ENCODE measurements at places on chromosomes 1 and 21. TPM values are rescaled to one million over a fixed set of nuclear protein-coding genes. Genes with fewer than 3 reads are reported as not detected.
A peak's percentile ranks its signal among the peaks of the same experiment; 100 is the strongest.

GRCh38 chr1:31704271-31705079 is 658 bp upstream of the COL16A1 start:
- no peak for DNase-seq

DNA sequence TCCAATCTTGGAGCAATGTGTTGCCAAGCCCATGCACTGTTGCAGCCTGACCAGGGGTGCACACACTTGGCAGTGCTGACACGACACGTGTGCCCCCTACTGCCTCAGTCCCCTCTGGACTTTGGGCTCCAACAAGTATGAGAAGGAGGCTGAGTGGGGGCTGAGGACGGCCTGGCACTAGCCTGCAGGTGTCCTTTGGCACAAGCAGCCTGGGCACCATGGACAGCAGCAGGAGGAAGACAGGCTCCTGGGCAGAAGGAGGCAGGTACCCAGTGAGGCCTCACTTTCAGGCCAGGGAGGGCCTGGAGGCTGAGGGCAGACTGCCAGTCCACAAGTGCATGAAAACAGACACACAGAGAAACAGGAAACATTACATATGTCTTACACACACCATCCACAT is 1702.9 kb upstream of the B3GALT2 start:
- no peak for DNase-seq

- DNase-seq, result no peak
Observed at GRCh38 chr1:72336776-72337175, 54.4 kb upstream of the NEGR1 start.

The ZFP69B gene
- total RNA-seq, result 3.3 TPM

- DNase-seq, result peak; percentile 41
Observed at GRCh38 chr21:15552914-15553494, 176.8 kb upstream of the USP25 start.

DNA sequence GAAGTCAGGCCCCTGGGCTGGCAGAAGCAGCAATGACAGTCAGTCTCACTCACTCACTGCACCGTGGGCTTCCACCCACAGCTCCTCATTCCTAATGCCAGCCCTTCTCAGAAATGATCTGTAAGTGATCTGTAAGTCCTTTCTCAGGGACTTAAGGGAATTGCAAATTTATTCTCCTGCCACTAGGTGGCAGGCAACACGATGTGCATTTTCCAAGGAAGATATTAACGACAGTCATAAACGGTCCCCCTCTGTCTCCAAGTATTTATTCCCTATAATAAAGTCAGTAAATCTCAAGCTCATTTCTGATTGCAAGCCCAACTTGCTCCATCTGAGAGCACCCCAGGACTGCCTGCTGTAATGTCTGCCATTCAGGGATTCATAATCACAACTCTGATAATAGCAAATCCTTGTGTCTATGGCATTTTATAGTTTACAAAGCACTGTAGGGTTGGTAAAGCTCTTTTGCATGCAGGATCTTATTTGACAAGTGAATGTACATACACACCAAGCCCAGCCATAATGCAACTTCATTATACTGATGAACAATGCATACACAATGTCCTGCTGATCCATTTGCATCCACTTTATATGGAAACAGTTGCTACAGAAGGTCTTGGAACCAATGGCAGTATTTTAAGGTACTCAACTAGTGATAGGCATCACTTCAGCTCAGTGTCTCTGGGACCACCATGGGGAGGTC is 380.5 kb upstream of the CAMK1G start:
- peak; percentile 73 for DNase-seq

The CCDC17 gene
- 0.48 TPM for total RNA-seq

The FBLIM1 gene
- total RNA-seq, result 0.77 TPM

DNA sequence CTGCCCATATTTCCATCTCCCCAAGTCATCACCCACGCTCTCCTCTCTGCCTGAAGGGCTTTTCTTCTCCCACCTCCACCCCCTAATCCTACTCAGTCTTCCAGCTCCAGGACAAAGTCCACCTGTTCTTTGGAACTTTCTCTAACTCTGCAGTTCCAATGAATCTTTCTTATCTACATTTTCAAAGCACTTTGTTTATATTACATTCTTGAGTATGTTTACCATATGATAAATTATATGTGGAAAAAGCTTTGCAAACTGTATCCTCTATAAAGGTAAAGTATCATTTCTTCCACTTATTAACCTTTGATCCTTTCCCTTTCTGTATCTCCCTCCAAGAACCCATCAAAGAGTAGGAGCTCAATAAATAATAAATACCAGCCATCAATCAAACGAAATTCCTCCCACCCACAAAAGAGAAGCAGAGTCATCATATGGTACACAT is 39.7 kb downstream of the TTC13 start:
- no peak for DNase-seq

The TRIM58 gene
- total RNA-seq, result 0.13 TPM

GRCh38 chr1:8357329-8358101 is 39.6 kb downstream of the SLC45A1 start:
- DNase-seq, result no peak

DNA sequence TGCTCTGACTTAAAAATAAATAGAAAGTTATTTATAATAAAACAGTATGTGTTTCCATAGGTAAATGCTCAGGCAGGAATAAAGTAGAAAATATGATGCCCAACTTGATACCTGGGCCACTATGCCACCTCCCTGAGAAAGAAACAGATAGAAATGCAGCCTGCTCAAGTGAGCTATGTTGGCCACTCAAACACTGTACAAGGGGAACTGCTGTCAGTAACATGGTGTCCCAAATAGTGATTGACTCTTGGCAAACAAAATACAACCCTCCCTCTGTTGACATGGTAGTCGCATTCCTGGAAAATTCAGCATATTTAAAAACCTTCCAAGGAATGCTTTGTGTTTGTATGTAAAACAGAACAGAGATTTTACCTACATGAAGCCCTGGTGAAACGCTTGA is 66.9 kb upstream of the KCNE2 start:
- no peak for DNase-seq

GRCh38 chr1:29499104-29499650 is 262.9 kb downstream of the PTPRU start:
- no peak for DNase-seq

The C8B gene
- not detected for total RNA-seq

The INTS3 gene
- 63.2 TPM for total RNA-seq

The S100A7 gene
- total RNA-seq, result not detected

DNA sequence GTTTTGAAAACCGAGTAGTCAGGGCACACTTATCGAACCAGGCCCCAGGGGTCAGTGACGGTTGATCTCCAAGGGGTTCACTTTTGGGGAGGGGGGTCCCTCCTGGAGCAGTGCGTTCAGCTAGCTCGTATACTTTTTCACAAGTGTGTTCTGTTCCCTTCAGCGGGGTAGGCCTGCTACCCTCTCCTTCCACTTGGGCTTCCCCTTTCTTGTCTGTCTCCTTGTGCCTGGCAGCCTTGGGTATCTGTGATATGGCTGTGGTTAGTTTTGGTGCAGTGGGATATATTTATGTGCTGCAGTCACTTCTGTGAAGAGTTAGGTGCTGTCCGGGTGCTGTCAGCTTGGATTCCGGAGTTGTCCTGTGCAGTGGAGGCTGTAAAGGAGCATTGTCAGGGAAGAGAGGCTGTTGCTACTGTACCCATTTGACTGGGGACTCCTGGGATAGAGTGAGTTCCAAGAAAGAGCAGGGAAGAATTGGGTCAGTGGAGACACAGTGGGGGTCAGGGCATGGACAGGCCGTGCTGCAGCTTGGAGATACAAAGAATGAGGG is 29.7 kb downstream of the ADARB1 start:
- DNase-seq, result no peak

DNA sequence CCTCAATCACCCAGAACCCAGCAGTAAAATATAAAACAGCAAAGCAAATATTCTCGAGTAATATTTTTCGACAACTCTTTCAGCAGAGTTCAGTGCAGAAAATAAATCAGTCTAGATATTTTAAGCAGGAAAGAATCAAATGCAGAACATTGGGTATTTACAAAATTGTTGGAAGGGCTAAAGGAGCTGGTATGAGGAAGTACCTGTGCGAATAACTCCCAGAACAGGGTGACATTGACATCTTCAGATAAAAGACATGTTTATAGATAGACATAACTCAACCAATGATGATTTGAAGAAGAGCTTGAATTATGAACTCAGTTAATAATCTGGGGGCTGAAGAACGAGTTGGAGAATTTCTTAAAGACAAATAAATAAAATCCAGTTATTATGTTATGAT is 6.4 kb downstream of the AXDND1 start:
- DNase-seq, result no peak

DNA sequence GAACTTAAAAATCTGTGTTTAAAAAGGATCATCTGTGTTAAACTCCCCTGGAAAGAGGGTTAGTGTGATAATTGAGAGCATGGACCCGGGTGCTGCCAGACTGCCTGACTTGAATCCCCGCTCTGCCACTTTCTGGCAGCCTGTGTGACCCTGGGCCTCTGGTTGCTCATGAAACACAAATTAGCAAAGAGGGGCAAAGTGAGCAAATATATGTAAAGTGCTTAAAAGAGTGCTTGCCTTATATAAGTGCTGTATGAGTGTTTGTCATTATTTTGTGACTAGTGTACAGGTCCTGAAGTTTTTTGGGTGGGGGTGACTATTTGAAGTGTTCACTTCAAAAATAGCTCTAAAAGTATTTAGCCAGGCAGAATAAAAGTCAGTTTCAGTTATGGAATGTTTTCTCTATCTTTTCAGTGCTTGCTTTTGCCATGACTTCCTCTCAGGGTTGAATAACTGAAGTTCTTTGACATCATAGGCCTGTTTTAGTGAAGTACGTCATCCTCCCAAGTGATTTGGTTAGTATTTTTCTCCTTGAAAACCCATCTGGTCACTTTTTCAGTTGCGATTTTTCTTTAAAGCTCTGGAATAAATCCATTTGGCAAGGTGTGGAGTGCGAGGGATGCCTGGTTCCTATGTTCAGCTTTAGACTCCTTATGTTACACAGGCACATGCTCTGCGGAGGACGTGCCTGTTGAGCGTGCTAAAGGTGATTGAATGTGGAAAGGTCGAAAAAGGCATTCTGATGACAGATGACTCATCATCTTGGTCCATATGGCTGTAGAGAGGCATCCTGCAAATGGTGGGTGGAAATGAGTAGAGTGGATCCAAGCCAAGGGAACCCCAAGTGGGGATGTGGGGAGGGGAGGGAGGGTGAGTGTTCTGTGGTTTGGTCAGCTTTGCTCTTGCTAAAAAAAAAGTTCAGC is 47.8 kb downstream of the AK4 start:
- no peak for DNase-seq

- DNase-seq, result no peak
Observed at GRCh38 chr1:239872626-239873025, 219.1 kb upstream of the FMN2 start.

DNA sequence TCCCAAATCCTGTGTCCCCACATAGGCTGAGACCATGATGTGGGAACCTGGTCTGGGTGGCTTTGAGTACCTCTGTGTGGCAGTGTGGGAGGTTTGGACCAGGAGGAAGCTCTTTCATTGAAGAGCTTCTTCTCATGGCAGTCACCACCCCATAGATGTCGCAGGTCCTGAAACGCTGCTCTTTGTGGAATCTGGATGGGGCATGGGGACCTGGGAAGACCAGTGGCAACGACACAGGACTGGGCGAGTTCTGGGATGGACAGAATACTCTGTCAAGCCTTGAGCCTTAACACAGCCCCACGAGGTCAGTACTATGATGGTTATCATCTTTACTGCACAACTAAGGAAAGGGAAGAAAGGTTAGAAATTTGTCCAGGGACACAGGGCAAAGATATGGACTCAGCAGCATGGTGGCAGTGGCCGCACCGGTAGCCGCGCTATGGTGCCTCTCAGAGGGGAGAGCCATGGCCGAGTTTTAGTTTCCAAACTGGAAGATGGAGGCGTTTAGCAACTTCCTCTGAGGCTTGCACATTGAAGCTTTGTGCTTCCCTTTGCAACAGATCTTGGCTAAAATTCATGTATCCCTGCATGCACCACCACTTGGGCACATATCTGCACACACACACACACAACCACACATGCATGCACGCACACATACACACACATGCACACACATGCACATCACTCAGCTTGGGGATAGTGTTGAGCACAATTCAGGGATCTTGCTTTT is 117.7 kb upstream of the C1orf174 start:
- no peak for DNase-seq

DNA sequence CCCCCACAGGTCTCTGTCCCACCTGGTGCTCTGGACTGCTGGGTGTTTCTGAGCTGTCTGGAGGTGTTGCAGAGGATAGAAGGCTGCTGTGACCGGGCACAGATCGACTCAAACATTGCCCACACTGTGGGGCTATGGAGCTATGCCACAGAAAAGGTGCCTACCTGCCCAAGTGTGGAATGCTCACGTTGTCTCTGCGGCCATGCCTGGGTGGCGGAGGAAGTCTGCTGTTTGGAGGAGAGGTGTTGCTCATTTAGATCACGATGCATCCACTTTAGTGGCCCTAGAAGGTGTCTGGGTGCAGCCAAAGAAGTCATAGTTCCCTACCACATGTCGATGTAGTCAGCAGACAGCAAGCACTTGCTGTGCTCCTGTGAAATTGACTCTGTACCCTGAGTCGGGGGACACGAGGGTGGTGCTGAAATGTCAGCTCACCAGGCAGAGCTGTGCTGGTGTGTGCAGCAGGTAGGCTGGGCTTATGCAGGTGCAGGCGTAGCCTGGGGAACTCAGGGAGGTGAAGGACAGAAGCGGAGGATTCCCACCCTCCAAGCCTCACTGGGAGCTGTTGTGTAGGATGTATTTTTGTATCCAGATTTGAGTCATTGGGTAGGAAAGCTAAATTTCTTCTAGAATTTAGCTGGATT is 32.8 kb upstream of the PWP2 start:
- DNase-seq, result no peak

- no peak for DNase-seq
Observed at GRCh38 chr1:160264795-160265307, 2.5 kb upstream of the DCAF8 start.

DNA sequence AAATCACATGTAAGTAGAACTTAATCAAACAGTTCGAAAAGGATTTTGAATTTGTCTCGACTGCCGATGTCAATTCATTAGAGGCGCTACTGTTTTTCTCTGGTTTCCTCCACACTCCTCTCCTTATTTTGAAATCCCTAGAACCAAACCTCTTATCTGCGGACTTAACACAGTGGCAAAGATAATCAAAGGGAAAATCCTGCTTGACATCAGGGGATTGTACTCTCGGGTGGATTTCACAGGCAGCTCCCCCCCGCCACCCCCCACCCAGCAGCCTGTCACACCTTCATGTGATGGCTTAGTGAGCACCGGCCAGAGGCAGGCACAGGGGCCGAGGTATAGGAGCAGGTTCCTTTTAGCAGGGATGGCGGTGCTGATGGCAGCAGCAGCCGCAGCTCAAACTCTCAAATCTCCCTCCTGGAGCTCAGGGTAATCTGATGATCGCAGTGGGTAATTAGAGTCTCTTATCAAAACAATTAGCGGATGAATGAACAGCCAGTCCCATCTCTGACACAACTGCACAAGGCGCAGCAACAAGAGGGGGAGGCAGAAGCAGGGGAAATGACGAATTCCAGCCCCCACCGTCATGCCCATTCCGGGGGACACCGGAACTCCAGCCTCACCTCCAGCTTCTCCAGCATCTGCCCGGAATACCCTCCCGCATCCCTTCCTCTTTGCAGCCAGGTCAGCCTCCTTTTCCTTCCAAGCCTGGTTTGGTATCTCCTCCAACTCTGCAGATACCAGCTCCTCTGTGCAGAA is 80.3 kb downstream of the SSBP3 start:
- no peak for DNase-seq

Data from SK-MEL-5 (cell line).